ENCODE measurements at places on chromosomes 3 and 15. TPM values are rescaled to one million over a fixed set of nuclear protein-coding genes. Genes with fewer than 3 reads are reported as not detected.

DNA sequence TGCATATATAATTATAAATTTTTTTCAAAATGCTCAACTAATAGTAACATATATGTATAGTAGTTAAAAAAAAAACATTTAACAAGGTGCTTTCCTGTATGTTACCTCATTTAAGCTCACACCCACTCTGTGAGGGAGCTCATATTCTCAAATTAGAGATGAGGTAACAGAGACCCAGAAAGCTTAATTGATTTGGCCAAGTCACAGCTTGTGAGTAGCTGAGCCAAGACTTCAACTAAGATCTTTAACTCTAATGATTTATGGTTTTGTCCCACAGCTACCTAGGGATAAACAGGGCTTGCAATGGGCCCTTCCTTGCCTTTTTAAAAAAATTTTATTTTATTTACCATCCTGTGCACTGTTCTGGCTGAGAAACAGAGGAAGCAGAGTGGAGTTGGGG, 230.0 kb upstream of the GOLIM4 start:
- DNase-seq = no peak

GRCh38 chr3:177890359-177890683, 645.9 kb upstream of the KCNMB2 start:
- DNase-seq = no peak

DNA sequence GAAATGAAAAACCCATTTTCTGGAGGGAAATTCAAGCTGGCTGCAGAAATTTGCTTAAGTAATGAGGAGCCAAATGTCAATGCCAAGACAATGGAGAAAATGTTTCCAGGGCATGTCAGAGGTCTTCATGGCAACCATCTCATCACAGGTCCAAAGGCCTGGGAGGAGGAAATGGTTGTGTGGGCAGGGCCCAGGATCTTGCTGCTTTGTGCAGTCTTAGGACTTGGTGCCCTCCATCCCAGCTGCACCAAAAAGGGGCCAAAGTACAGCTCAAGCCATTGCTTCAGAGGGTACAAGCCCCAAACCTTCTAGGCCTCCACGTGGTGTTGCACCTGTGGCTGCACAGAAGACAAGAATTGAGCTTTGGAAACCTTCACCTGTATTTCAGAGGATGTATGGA, 59.3 kb downstream of the POMGNT2 start:
- DNase-seq = no peak

HIGD2B gene
- total RNA-seq = 0.26 TPM

ELL3 gene
- 2.4 TPM for total RNA-seq
